Prostate gland (tissue), 2 donors: ENCODE measurements at places on chromosomes 16 and 17.

DNA sequence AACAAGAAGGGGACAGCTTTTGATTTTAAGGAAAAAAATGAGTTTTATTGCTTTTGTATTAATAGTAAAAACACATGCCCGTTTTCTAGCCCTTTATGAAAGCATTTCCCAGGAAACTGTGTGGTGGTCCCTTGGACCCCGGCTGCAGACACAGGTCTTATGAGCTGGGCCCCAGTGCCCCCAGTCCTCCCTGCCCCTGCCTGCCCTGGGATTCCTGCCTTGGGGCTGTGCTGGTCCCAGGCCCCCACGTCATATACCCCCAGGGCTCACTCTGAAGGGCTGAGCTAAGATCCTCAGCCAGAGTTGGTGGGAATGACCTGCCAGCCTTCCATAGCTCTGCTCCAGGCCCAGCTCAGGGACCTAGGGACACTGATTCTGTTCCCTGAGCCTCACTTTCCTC is 30.8 kb downstream of the GINS2 start:
- no peaks in the 10 kb centered on the region for H3K27me3 ChIP-seq
- H3K4me1 ChIP-seq: peaks cover 21% of the 10 kb centered on the region
- no peak overlapping the region for H3K27ac ChIP-seq
- H3K36me3 ChIP-seq: peaks cover 20% of the 10 kb centered on the region
- H3K4me3 ChIP-seq: no peak overlapping the region

DNA sequence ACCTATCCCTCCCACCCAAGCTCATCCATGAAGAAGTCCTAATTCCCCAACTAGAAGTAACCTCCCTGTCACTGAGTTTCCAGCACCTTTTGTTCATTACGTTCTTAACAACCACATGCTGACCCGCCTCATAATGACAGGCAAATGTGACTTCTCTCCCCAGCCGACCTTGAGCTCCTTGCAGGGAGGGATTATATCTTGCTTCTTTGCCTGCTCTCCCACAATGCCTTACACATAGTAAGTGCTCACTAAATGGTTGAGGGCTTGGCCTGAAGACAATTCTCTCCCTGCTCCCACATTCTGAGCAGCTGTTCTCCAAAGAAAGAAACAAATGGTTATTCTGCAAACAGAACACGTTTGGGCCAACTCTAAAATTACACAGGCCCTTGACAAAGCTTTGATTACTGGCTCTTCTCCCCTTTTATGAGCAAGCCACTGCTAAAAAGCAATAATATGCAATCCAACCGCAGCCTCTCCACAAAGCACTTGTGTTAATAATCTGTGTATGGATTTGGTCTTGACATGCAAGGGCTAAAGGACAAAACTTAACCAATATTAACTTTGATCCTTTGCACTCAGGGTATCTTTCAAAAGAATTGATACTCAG is 23.2 kb downstream of the SLC39A11 start:
- H3K4me3 ChIP-seq: no peak overlapping the region
- no peaks in the 10 kb centered on the region for H3K27me3 ChIP-seq
- DNase-seq: no peak
- H3K4me1 ChIP-seq: no peaks in the 10 kb centered on the region

DNA sequence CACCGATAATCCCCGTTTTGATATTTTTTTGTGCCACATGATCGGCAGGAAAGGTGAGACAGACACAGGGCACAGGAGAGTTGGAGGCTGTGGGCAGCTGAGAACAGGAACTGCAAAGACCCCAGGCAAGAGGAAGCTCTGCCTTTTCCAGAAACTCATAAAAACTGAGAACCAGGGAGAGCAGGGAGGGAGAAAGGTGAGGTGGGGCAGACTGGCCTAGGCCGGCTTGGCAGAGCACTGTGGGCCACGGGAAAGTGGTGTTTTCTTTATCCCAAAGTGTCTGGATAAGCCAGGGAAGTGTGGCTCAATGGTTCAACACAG is 11.8 kb upstream of the AXIN2 start:
- DNase-seq: no peak
- no peaks in the 10 kb centered on the region for H3K4me1 ChIP-seq
- H3K36me3 ChIP-seq: no peaks in the 10 kb centered on the region
- H3K27me3 ChIP-seq: no peaks in the 10 kb centered on the region
- H3K27ac ChIP-seq: no peak overlapping the region

GRCh38 chr17:72117535-72118334 is 3.1 kb upstream of the SOX9 start:
- no peaks in the 10 kb centered on the region for H3K36me3 ChIP-seq
- peaks cover 3% of the 10 kb centered on the region for H3K4me1 ChIP-seq
- no peaks in the 10 kb centered on the region for H3K27me3 ChIP-seq
- no peak overlapping the region for H3K27ac ChIP-seq
- DNase-seq: no peak

DNA sequence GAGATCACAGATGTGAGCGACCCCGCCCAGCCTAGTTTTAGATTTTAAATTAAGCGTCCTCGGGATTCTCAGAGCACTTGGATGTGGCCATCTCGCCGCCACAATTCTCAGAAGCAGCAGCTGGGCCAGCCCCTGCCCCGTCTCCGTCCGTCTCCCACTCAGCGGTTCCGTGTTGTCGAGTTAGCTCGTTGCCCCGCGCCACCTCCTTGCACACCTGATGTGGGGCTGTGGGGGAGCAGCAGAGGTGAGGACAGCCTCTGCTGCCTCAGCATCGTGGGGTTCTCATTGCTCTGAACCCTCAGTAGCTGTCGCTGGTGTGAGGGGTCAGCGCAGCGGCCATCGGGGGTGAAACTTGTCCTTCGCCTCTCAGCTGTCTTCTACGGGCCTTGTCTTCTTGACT is 8.2 kb upstream of the RPL13 start:
- H3K4me3 ChIP-seq: no peak overlapping the region
- no peaks in the 10 kb centered on the region for H3K36me3 ChIP-seq

GRCh38 chr17:79622122-79622601 is 11.3 kb upstream of the RBFOX3 start:
- no peaks in the 10 kb centered on the region for H3K4me1 ChIP-seq
- no peak for DNase-seq
- no peaks in the 10 kb centered on the region for H3K36me3 ChIP-seq
- no peaks in the 10 kb centered on the region for H3K27me3 ChIP-seq

GRCh38 chr17:7703584-7704479 is 1.2 kb upstream of the EFNB3 start:
- no peak for DNase-seq
- H3K4me3 ChIP-seq: no peak overlapping the region
- H3K27ac ChIP-seq: no peak overlapping the region

- H3K27me3 ChIP-seq: no peaks in the 10 kb centered on the region
- H3K4me3 ChIP-seq: peak overlapping the region; percentile 74
- H3K4me1 ChIP-seq: peaks cover 12% of the 10 kb centered on the region
- H3K36me3 ChIP-seq: peaks cover 7% of the 10 kb centered on the region
- DNase-seq: peak; percentile 43
Observed at GRCh38 chr17:73192206-73192893, 505 bp upstream of the COG1 start.

GRCh38 chr17:65750631-65751115 is 189.2 kb upstream of the AXIN2 start:
- peak; percentile 92 for DNase-seq
- H3K4me1 ChIP-seq: no peaks in the 10 kb centered on the region
- no peaks in the 10 kb centered on the region for H3K27me3 ChIP-seq
- no peaks in the 10 kb centered on the region for H3K36me3 ChIP-seq

- H3K27me3 ChIP-seq: no peaks in the 10 kb centered on the region
- no peak for DNase-seq
- H3K27ac ChIP-seq: no peak overlapping the region
- H3K4me3 ChIP-seq: no peak overlapping the region
Observed at GRCh38 chr17:62178579-62178978, 113.5 kb upstream of the MED13 start.

- H3K4me3 ChIP-seq: no peak overlapping the region
- H3K27me3 ChIP-seq: no peaks in the 10 kb centered on the region
- DNase-seq: no peak
- H3K27ac ChIP-seq: no peak overlapping the region
- H3K4me1 ChIP-seq: peaks cover 6% of the 10 kb centered on the region
- no peaks in the 10 kb centered on the region for H3K36me3 ChIP-seq
Observed at GRCh38 chr17:77909816-77910215, 48.7 kb upstream of the TNRC6C start.

GRCh38 chr17:48439875-48440505 is 10.0 kb upstream of the SKAP1 start:
- H3K4me3 ChIP-seq: no peak overlapping the region
- no peaks in the 10 kb centered on the region for H3K27me3 ChIP-seq
- no peak overlapping the region for H3K27ac ChIP-seq
- no peak for DNase-seq
- no peaks in the 10 kb centered on the region for H3K4me1 ChIP-seq

DNA sequence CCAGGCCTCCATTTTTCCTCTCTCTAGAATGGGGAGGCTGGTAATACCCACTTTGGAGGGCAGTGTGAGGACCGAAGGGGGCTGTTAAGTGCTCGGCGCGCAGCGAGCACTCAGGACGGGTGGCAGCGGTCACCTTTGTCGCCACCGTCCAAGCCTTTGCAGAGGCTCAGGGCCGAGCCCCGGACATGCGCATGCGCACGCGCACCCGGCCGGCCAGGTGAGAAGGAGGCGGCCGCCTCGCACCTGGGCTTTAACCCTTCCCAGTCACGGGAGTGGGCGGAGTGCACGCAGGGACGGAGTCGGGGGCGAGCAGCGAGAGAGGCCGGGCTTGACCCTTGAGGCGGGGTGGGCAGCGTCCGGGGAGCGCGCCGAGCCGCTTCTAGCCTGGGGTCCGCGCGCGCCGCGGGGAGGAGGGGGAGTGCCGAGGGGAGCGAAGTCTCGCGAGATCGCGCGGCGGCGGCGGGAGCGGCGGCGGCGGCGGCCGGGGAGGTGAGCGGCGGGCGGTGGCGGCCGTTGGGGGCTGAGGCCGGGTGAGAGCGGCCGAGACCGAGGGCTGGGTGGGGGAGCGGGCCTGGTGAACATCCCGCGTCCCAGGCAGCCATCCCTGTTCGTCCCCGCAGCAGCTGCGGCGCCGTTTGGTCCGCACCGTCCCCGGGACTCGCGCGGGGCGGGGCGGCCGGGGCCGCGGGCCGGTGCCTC is at the start of gene MRTFB:
TSS of gene MRTFB (plus strand) at position 443 of the 699 bp plus-strand sequence. CDS start 69,288 bp downstream, outside the sequence.
- peak; percentile 77 for DNase-seq
- H3K36me3 ChIP-seq: no peaks in the 10 kb centered on the region
- H3K4me3 ChIP-seq: peak within 1 kb of the TSS; percentile 87
- peak within 1 kb of the TSS; percentile 90 for H3K27ac ChIP-seq
- no peaks in the 10 kb centered on the region for H3K27me3 ChIP-seq
- no peaks in the 10 kb centered on the region for H3K4me1 ChIP-seq

GRCh38 chr17:36128411-36128978 is 24.9 kb downstream of the CCL4 start:
- H3K4me1 ChIP-seq: no peaks in the 10 kb centered on the region
- H3K4me3 ChIP-seq: no peak overlapping the region
- no peak overlapping the region for H3K27ac ChIP-seq
- DNase-seq: no peak

DNA sequence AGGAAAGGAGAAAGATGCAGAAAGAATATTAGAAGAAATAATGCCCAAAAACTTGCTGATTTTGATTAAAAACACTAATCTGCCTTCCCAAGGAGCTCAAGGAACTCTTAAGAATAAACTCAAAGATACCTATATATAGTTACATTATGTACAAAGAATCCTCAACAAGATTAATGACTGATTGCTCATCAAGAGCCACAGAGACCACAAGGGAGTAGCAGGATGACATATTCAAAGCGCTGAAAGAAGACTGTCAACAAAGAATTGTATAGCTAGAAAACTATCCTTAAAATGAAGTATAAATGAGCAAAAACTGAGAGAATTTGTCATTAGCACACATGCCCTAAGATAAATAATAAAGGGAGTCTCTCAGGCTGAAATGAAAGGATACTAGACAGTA is 6.2 kb downstream of the LPCAT2 start:
- no peaks in the 10 kb centered on the region for H3K36me3 ChIP-seq
- H3K4me1 ChIP-seq: no peaks in the 10 kb centered on the region
- no peaks in the 10 kb centered on the region for H3K27me3 ChIP-seq
- DNase-seq: no peak
- H3K4me3 ChIP-seq: no peak overlapping the region
- H3K27ac ChIP-seq: no peak overlapping the region

DNA sequence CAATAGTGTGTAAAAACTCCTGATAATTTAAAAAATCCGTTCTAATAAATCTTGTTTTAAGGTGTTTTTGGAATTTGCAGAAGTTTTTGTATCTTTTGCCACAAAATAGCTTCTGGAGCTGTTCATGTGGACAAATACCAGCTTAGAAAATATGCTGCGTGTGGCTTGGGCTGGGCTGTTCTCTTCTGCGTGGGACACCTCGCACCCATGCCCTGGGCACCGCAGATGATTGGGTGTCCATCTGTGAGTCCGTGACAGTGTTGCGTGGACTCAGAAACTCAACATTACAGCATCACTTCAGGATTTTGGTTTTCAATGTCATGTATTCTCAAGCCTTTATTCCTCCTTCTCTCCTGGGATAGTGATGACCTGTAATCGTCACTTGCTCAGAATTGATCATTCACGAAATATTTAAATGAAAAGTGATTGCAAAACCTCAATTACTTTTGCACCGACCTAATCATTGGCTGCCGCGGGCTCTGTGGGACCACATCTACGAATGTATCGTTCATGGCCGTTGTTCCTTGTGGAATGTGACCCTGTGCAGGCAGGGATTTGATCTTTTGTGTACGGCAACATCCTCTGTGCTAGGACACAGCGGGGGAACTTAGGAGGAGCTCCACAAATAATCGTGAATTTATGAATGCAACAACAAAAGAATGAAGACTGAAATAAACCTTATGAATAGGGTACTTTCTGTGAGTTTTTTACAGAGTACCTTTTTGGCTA is 210.3 kb upstream of the FOXF1 start:
- H3K4me3 ChIP-seq: no peak overlapping the region
- H3K36me3 ChIP-seq: no peaks in the 10 kb centered on the region
- DNase-seq: no peak
- peaks cover 5% of the 10 kb centered on the region for H3K27me3 ChIP-seq

GRCh38 chr17:1943436-1943831 is 81.7 kb downstream of the RTN4RL1 start:
- no peaks in the 10 kb centered on the region for H3K27me3 ChIP-seq
- H3K36me3 ChIP-seq: no peaks in the 10 kb centered on the region
- H3K27ac ChIP-seq: no peak overlapping the region
- no peaks in the 10 kb centered on the region for H3K4me1 ChIP-seq

DNA sequence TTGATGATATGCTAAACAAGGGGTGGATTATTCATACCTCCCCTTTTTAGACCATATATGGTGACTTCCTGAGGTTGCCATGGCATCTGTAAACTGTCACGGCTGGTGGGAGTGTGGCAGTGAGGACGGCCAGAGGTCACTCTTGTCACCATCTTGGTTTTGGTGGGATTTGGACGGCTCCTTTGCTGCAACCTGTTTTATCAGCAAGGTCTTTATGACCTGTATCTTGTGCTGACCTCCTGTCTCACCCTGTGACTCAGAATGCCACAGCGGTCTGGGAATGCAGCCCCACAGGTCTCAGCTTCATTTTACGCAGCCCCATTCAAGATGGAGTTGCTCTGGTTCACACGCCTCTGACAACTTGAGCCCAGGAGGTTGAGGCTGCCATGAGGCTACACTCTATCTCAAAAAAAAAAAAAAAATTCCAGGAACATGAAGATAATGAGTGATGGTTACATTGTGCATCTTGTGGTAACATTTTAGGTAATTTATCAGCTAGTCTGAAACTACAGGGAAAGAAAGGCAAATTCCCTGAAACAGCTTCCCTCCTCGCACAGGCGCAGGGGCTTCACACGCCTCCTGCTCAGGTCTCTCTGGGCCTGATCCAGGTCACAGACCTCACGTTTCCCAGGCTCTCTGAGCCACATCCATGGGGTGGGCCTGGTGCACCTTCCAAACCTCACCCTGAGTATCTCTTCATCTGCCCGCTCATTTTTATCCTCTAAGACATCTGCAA is 15.3 kb upstream of the UBE2I start:
- H3K27me3 ChIP-seq: peaks cover 10% of the 10 kb centered on the region
- H3K4me3 ChIP-seq: no peak overlapping the region
- no peak overlapping the region for H3K27ac ChIP-seq
- no peak for DNase-seq
- no peaks in the 10 kb centered on the region for H3K36me3 ChIP-seq

- no peak overlapping the region for H3K4me3 ChIP-seq
- H3K27me3 ChIP-seq: no peaks in the 10 kb centered on the region
- peaks cover 7% of the 10 kb centered on the region for H3K4me1 ChIP-seq
- DNase-seq: no peak
Observed at GRCh38 chr17:39647256-39647655, 10.3 kb downstream of the STARD3 start.
